Activated CD4-positive, alpha-beta T cell treated with anti-CD3 and anti-CD28 coated beads, Interleukin-2, amount 50 U/mL, for 48 hours (primary cell): ENCODE measurements at places on chromosomes 2 and 18.

DNA sequence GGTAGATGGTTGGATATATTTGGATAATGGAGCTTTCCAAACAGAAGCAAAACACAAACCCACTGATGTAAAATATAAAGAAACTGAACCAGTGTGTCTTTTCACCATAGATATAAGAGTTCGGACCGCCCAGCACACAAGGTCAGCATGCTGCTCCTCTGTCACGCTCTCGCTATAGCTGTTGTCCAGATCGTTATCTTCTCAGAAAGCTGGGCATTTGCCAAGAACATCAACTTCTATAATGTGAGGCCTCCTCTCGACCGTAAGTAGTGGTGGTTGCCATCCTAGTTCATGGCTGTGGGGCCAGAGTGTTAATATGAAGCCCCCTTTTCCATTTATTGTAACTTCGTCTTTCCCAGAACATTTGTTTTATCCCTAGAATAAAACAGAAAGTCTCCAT lies 125.2 kb upstream of the LYPD6 start:
- DNase-seq = no peak

GRCh38 chr2:193891023-193891422 lies 1696.3 kb upstream of the TMEFF2 start:
- DNase-seq = no peak

DNA sequence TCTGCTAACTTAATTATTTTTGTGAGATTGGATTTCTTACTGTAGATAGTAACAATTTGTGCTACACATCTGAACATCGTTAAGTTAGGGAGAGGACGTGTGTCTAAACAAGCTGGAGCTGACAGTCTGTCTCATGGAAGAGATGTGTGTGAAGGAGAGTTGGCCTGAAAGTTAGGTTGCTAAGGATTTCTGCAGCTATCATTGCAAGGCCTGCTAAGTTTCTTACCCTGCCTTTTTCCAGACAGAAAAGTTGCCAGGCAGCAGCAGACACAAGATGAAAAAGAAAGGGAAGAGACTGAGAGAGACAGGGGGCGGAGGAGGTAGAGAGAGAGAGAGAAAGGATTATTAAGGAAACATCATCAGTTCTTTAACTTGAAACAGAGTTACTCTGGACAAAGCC lies 4.1 kb upstream of the LRP1B start:
- DNase-seq = no peak

- no peak for DNase-seq
Observed at GRCh38 chr18:74589021-74589420, 8.6 kb upstream of the ZNF407 start.

DNA sequence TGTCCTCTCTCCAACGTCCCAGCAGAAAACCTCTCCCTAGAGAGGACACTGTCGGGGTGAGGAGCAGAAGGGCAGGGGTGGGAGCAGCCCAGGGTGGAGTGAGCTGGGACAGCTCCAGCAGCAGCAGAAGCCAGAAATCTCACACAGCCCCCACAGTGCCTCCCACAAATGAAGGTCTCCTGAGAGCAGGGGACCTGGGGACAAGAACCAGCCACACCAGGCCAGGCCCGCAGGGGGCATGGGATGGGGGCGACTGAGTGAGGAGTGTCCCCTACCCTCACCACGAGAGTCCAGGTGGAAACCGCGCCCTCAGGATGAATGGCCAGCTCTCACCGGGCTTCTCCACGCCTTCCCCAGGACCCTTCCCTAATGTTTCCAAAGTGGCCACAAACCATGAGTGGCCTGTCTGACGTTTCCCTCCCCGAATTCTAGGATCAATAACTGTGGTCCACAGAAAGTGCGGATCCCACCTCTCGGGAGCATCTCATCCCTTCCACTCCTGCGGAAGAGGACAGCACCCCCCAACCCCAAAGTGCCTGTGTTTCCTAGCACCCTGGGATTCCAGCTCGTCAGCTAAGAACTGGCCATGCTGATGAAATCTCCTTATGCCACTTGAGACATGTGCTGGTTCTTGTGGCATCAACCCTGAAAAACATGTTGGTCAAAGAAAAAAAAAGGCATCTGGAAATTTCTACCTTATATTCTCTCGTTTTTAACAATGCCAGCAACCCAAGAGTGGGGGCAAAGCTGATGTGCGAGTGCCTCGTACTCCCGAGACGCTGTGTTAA lies 121.1 kb downstream of the HDAC4 start:
- DNase-seq = no peak

GRCh38 chr2:166092889-166093288 lies 34.9 kb downstream of the SCN1A start:
- DNase-seq = no peak

GRCh38 chr18:47531717-47532116 lies 280.3 kb upstream of the SKOR2 start:
- DNase-seq = no peak

GRCh38 chr2:203469546-203469945 lies 65.6 kb downstream of the RAPH1 start:
- DNase-seq = no peak

DNA sequence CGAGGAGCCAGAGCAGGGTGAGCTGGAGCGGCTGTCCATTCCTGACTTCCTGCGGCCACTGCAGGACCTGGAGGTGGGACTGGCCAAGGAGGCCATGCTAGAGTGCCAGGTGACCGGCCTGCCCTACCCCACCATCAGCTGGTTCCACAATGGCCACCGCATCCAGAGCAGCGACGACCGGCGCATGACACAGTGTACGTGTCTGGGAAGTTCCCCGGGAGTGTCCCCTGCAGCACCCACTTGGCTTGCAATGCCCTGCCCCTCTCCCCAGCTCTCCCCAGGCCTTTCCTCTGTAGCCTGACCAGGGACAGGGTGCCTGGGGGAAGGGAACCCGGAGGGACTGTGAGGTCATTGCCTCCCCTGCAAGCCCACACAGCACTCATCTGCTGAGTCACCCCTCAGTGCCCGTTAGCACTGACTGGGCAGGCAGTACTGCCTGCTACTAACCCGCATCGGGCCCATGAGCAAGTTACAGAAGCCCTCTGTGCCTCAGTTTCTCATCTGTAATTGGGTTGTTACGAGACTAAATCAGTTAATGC lies 29.4 kb upstream of the GMPPA start:
- no peak for DNase-seq

DNA sequence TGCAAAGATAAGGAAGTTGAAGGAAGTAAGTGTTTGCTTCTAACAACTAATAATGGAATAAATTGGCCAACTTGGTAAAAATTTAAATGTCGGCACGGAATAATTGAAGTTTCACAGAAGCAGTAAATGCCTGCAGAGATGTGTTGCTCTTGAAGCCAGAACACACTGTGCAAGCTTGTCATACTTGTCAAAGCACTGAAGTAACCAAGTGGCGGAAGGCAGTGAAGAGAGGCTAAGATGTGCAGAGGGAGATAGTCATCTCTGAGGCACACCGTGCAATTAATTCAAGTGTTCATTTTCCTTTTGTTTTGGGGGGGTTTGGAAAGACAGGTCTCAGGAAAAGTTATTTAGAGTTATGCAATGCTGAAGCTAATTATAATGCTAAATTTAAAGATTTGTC lies 5.2 kb downstream of the DCDC2C start:
- DNase-seq = no peak

DNA sequence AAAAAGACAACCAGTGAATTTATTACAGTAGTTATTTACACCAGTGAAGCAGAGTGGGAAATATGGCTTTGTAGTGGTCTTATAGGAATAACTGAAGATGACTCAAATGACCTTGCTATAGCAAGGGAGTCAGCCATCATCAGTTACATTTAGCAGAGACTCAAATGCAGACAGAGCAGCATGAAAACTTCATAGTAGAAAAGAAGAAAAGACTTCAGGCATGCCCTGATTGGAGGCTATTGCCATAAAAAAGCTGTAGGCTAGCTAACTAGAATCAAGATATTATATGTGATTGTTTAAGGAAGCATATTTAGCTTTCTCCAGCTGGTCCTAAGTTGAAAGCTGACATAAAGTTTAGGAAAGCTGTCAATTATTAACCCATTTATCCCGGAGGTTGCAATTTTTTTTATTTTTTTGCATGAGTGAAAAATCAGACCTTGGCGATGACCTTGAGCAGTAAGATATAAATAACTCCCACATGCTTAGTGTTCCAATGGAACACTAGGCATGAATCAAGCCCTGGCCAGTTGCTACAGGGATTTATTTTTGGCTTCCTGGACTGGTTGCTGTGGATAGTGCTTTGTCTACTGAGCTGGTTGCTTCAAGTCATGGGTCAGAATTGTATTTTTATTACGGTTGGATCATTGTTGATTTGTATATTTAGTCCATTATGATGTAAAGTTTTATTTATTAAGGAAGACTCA lies 675.6 kb upstream of the VRK2 start:
- no peak for DNase-seq

GRCh38 chr2:62660087-62660486 lies 45.4 kb upstream of the EHBP1 start:
- DNase-seq = no peak

GRCh38 chr2:63743982-63744966 lies 97.4 kb upstream of the UGP2 start:
- DNase-seq = no peak
